ENCODE measurements at places on chromosomes 2 and 18.

GRCh38 chr2:100944617-100945432, 57.3 kb upstream of the RPL31 start:
- no peaks in the 10 kb centered on the region for H3K27me3 ChIP-seq
- H3K4me3 ChIP-seq: no peak overlapping the region
- no peak overlapping the region for H3K27ac ChIP-seq
- no peak for DNase-seq
- H3K36me3 ChIP-seq: peaks cover 32% of the 10 kb centered on the region
- H3K4me1 ChIP-seq: no peaks in the 10 kb centered on the region

- no peak for DNase-seq
- H3K36me3 ChIP-seq: no peaks in the 10 kb centered on the region
- H3K27ac ChIP-seq: no peak overlapping the region
- no peaks in the 10 kb centered on the region for H3K4me1 ChIP-seq
- no peaks in the 10 kb centered on the region for H3K27me3 ChIP-seq
These were observed 46.2 kb upstream of the CCDC141 start for GRCh38 chr2:179096090-179096489.

- no peaks in the 10 kb centered on the region for H3K27me3 ChIP-seq
- no peak overlapping the region for H3K4me3 ChIP-seq
- peak overlapping the region; percentile 81 for H3K27ac ChIP-seq
- peaks cover 4% of the 10 kb centered on the region for H3K36me3 ChIP-seq
- peak; percentile 81 for DNase-seq
These were observed 104.2 kb downstream of the CRIM1 start for GRCh38 chr2:36459725-36460137.

DNA sequence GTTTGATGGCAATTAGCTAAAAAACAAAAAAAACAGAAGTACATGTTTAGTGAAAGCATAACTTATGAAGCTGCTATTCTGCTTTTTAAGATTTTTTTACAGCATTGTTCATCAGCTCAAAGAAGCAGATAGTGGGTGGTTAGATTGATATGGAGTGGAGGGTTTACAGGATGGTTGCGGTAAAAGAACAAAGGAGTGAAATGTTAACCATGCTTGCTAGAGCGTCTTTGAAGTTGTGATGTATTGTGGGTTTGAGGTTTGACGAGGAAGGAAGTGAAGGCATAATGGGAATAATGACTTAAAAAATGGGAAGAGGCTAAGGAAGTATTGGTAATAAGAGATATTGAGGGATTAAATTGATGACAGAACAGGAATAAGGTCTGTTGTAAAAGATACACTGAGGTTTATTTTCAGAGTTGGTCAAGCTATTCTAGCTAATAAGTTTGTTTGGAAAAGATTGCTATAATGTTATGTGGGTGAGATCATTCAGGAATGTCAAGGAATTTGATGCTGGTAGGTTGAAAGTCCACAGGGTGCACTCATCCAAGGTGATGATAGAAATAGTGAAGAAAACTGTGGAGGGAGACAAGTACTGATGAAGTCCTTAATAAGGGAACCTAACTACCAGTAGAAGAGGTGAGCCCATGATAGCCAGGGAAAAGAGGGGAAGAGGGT, 14.6 kb downstream of the SPOPL start:
- H3K4me1 ChIP-seq: peaks cover 18% of the 10 kb centered on the region
- no peak overlapping the region for H3K4me3 ChIP-seq
- H3K27me3 ChIP-seq: no peaks in the 10 kb centered on the region
- peak; percentile 19 for DNase-seq

All from PC-3 (cell line).